ENCODE measurements at places on chromosomes 11 and 22. TPM values are rescaled to one million over a fixed set of nuclear protein-coding genes. Genes with fewer than 3 reads are reported as not detected.

- no peak for DNase-seq
Observed at GRCh38 chr11:61619471-61620226, 38.8 kb upstream of the SYT7 start.

DNA sequence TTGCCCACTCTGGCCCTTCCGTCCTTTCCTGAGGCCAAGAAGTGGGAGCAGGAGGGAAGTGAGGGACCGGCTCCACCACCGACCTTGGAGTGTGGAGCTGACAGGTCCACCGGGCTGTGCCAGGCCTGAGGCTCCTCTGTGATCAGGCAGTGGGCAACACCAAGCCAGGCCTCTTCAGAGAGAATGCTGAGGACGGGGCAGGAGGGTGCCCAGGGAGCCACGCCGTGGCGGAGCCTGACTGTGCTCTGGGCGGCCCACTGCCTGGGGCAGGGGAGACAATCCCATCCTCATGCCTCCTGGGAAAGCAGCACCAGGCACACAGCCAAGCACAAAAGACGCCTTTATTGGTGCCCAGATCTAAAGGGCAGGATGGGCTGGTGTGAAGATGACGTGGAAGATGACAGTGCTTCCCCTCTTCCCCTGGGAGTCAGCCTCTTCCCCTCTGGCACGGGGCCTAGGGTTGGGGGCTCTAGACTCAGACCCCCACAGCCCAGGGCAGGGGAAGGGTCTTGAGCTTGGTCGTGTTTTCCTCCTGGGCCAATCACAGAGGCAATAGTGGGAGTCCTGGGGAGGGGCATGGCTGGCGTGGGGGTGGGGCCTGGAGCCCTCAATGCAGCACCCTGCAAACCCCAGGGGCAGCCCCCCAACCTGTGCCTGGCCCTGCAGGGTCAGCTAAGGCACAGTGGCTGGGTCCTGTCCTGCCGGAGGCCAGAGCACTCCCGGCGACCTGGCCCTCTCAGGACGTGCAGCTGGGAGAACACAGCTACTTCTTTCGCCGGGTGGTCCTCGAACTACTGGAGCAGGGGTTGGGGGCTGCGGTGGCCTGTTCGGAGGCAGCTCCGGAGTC, 4.7 kb downstream of the LMF2 start:
- DNase-seq: no peak

DNA sequence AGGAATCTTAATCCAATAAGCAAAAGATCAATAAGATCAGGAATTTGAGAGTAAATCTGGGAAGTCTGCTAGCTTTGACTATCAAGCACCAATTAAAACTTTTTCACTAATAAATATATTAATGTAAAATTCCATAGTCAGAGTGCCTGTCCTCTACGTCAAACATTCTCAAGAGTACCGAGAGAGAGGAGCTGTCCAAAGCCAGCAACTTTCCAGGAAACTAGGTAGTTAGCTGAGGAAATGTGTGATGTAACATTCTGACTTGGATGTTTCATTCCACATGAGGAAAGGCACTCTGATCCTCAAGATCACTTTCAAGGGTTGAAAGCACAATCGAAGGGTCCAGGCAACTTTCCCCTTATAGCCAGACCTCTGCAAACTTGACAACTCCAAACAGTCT, 113.2 kb downstream of the STK33 start:
- DNase-seq: no peak

DNA sequence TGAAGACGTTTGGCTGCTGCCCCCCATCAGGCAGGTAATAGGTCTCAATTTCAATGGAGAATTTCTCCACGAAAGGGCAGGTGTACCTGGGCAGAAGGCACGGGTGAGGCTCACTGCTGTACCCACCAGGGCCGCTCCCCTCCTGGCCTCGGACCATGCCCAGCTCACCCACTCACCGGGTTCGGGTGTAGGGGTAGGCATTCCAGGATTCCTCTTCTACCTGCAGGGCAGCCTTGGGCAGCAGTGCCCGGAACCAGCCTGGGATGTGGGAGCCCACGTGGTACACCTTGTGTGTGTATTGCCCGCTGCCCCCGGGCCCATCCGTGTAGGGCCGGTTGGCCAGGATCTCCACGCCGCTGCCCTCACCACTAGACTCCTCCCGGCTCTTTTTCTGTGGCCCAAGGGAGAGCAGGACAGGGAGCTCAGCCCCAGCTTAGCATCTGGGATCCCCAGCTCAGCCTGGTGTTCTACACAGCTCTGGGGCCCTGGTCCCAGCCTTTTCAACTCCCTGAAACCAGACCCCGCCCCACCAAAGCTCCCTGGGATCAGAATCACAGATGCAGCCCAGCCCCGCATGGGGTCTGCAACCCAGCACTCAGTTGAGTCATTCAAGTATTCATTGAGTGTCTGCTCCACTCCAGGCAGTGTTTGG, 2.7 kb downstream of the PITPNM1 start:
- DNase-seq: no peak

- DNase-seq: no peak
Observed at GRCh38 chr11:11538277-11538960, 83.4 kb downstream of the GALNT18 start.

DNA sequence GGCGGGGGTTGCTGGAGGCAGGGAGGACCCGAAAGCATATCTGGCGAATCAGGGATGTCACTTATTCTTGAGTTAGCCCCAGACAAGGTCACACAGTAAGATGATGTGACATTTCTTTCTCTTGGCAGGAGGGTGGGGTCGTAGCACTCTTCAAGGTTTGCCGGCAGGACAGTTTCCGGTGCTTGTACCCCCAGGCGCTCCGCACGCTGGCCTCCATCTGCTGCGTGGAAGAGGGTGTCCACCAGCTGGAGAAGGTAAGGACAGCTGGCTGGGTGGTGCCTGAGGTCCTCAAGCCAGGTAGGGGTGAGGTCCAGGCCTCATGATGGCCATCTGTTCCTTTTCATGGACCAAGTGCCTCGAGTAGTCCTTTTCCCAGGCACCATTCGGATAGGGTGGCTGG, 86.0 kb downstream of the INSC start:
- no peak for DNase-seq

GRCh38 chr22:44777364-44777755, 25.0 kb downstream of the ARHGAP8 start:
- no peak for DNase-seq

DNA sequence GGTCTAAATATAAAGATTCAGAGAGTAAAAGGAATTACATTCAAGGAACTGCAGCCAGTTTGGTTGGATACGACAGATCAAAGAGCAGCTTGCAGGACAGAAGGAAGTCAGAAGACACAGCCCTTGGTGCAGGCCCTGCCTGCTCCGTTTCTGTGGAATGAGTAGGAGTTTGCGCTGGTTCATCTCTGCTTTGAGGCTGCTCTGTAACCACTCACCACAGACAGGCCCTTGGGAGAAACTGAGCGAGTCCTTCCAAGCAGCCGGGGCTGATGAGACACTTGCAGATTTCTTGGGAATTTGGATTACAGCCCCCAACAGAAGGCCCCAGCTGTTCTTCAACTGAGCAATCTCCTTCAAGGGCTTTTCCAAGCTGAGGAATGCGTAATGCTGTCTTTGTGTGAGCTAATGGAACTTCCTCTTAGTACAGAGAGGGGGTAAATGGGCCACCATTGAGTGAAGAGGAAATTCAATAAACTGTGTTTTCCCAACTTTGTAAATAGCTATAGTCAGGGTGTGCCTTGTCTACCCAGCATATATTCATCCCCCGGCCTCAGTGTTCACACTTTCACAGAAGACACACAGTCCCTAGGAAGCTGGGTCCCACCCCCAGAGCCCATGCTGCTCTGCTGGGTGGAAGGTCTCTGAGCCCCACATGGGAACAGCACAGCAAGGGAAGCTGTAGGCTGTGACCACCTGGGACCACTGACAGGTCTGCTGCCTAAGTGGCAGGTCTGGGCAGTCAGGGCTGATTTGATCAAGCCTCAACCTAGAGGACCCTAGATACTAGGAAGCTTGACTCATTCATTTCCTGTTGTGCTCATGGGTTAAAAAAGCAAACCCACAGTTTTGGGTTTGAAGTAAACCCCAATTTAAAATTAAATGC, 16.6 kb downstream of the IL10RA start:
- no peak for DNase-seq

- no peak for DNase-seq
Observed at GRCh38 chr11:63553759-63554158, 9.4 kb downstream of the PLAAT2 start.

- no peak for DNase-seq
Observed at GRCh38 chr11:107716884-107717532, 5.2 kb upstream of the SLN start.

- no peak for DNase-seq
Observed at GRCh38 chr11:65886826-65887722, 1.2 kb downstream of the FIBP start.

DNA sequence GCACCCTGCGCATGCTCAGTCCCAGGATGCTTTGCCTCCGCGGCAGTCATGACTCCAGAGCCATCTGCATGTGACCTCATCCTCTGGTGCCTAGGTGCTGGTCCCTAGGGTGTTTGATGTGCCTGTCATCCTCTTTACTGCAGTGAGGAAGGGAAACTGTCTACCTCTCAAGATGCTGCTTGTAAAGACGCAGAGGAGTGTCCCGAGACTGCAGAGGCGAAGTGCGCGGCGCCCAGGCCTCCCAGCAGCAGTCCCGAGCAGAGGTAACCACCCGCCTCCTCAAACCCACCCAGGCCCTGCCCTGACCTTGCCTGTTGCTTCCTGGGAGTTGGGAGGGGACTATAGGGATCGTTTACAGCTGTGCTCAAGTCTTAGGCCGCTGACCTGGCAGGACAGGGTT, 74.6 kb upstream of the GAL start:
- DNase-seq: no peak

DNA sequence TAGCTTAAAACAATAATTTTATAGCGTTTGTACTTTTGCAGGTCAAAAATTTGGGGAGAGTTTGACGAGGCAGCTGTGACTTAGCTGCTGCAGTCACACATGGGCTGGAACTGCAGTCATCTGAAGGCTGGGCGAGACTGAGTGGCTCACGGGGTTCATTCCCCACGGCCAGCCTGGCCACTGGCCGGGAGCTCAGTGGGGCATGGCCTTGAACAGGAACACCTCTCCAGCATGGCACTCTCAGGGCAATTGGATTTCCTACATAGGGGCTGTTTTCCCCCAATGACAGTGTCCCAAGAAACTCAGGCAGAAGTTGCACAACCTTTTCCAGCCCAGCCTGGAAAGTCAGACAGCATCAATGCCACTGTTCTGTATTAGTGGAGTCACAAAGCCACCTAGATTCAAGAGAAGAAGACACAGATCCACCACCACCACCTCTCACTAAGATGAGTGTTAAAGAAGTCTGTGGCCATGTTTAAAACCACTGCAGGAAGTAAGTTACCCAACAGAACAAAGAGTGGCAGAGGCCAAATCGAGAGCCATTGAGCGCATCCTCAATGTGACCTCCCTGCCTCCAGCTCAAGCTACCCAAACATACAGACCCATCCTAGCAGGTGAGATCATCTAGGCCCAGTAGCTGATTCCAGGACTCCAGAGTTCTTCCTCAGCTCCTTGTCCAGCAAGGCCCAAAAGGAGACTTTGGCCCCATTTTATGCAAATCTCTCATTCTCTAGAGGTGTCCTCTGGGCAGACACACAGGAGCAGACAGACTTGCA, 618.7 kb upstream of the CADM1 start:
- no peak for DNase-seq

- no peak for DNase-seq
Observed at GRCh38 chr11:66970807-66971442, 4.2 kb upstream of the C11orf86 start.

The XRRA1 gene
- total RNA-seq: 35.9 TPM

The ACP2 gene
- total RNA-seq: 87.7 TPM

The ABCG4 gene
- 3.2 TPM for total RNA-seq

The TSSK2 gene
- total RNA-seq: not detected

The ARL2 gene
- total RNA-seq: 224 TPM

The GAS2 gene
- total RNA-seq: 9.6 TPM
